ENCODE measurements at places on chromosomes 5 and 9.

- DNase-seq = no peak
These were observed 53.3 kb upstream of the SLIT3 start for GRCh38 chr5:169354263-169354662.

DNA sequence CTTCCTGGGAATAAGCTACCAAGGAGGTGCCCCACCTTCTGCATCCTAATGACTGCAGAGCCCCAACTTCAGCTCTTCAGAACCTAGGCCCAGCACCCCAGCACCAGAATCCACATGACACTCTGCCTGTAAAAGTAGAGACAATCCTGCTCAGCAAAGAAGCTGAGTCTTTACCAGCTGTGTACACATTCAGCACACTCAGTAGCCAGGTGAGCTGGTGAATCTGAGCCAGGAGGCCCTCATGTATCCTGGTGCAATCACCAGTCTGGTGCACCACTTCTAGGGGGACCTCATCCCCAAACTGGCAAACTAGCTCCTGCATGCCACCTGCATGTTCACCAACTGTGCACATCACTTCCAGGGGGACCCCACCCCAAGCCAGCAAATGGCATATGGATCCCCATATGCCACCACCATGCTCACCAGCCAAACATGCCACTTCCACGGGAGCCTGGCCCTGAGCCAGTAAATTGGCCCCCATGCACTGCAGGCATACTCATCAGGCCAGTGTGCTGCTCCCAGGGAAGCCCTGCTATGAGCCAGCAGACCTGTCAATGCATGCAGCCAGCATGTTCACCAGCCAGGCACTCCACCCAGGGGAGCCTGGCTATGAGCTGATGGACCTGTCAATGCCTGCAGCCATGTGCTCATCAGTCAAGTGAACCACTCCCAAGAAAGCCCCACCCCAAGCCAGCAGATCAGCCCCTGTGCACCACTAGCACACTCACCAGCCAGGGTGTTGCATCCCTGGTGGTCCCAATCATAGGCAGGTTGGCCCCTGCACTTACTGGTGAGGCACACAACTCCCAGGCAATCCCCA, 15.6 kb upstream of the BTNL9 start:
- no peak for DNase-seq

GRCh38 chr5:130939059-130939458, 226.0 kb downstream of the HINT1 start:
- DNase-seq = no peak

DNA sequence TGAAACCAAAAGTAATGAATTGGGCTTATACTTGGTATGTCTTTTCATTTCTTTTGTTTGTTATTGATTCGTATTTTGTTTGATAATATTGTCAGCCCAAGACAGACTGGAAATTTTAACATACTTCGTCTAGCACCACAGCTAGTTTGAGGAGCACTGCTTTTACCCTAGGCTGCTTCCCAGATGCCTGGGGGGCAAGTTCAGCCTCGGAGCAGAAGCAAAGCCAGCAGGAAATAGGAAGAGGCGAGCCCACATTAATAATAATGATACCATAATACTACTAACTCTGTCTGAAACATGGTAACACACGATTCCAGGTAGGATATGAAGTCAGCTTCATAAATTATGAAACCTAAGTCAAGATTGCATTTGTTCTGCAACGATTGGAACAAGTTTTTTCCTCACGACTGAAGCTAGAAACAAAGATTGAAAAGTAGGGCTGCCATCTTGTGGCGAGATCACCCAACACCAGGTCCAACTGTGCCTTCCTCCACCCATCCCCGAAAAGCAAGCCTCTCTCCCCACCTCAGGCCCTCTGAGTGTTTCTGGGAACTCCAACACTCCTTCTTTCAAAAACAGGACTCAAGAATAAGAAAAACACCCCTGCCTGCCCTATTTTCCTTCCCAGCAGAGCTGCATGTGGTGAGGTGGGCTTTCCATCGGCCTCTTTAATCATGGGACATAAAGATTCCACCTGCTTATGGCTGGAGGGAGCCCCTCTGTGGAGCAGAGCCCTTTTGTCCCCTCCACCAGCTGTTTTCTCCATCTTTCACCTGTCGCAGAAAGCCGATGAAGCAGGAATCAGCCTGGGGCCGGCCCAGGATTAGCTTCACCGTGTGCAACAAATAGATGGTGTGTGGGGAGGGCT, 236.4 kb downstream of the CAAP1 start:
- no peak for DNase-seq

- DNase-seq = no peak
These were observed 141.9 kb downstream of the PBX3 start for GRCh38 chr9:125889112-125889475.

DNA sequence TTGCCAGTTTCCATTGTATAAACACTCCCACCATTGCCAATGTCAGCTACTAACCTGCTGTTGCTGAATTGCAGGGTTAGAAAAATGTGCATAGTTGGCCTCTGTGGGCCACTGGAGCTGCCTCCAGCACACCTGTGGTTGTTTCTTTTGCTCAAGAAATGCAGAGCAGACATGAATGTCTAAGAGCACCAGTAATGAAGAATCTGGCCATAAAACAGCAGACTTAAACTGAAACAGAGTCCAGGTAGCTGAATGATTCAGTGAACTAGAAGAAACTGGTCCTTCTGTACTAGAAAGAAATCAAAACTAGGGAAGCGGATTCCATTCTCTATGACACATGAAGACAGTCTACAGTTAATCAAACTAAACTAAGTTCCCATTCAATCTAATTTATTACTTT, 48.2 kb downstream of the NUDT12 start:
- no peak for DNase-seq

- DNase-seq = no peak
These were observed 181.9 kb upstream of the TBCA start for GRCh38 chr5:77957931-77958521.

DNA sequence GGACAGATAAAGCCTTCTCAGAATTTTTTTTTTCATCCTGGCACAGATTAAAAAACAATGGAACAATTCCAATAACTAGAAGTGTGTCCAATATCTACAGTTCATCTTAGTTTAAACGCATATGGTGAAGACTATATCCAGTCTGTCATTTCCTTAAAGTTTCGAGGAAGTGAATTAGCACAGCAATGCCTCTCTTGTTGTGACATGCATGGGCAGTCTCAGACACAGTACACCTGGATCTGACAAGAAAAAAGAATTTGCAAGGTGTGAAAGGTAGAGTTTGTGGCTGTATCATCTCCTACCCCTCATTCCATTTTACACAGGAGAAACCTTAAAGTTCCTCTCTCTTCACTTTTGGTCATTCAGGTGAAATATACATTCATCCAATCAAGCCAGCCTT, 100.6 kb upstream of the ADAMTS19 start:
- no peak for DNase-seq

DNA sequence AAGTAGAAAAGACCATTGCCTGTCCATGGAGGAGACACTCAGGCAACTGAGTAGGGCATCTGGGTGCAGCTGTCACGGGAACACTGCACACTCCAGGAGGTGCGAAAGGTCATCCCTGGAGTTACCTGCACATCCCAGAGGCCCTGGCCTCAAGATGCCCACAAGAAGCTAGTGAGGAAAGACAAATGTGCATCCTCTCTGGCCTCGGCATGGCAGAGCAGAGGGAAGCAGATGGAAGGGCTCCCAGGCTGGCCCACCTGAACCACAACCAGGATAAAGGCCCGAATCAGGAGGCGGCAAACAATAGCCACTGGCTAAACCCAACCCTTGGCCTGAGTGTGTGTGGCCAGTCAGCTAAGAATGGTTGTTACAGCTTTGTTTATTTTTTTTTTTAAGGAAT, 231.7 kb downstream of the SYK start:
- DNase-seq = no peak

- peak; percentile 33 for DNase-seq
These were observed 17.0 kb upstream of the ARHGAP26 start for GRCh38 chr5:142753116-142753631.

- DNase-seq = no peak
These were observed 106.1 kb downstream of the NUDT12 start for GRCh38 chr5:103456476-103456875.

DNA sequence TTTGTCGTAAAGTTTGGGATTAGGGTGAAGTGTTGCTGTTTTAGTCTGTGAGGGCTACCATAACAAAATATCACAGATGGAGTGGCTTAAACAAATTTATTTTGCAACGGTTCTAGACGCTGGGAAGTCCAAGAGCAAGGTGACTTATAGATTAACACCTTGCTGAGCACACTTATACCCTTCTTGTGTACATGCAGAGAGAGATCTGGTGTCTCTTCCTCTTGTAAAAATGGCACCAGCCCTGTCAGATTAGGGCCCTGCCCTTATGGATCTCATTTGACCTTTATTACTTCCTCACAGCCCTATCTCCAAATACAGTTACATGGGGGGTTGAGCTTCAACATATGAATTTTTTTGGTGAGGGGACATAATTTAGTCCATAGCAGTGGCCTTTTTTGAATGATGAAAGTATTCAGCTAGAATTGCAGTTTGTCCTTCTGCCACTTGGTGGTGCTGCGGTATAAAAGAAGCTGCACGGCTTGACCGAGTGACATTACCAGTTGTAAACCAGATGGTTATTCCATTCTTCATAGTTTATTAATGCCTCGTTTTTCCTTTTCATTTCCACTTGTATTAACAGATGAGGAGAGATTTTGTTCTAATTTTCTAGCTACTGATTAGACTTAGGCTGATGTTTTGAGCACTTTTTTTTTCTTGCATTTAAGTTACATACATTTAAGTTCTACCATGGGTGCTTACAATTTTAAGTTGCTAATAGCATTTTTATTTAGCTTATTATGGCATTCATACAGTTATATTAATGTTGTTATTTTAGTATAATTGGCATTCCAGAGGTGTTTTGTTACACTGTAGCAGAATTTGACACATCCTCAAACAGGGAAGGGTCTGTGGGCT, 19.4 kb downstream of the DCP2 start:
- no peak for DNase-seq

GRCh38 chr5:166979307-166979895, 1312.0 kb upstream of the WWC1 start:
- DNase-seq = no peak

- no peak for DNase-seq
These were observed 32.3 kb upstream of the NPM1 start for GRCh38 chr5:171355302-171355724.

DNA sequence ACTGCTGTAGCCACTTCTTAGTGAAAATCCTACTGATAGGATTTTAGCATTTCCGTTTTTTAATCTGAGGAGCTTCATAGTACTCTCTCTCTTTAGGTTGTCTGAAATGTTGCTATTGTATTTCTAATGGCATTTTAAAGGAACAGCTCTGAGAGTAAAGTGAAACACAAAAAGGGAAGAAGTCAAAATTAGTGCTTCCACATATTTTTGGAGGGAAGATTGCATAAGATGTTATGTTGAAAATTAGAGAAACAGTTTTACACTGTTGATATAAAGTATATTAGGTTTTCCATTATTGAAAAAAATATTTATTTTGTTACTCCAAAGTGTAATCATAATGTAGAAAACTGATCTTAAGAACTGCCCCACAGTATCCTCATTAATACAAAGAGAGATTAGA, 525.1 kb downstream of the TAF11L14 start:
- DNase-seq = no peak

GRCh38 chr5:137902408-137903133, 13.3 kb downstream of the PKD2L2 start:
- DNase-seq = no peak

GRCh38 chr5:157582731-157583620, 7.4 kb upstream of the ADAM19 start:
- no peak for DNase-seq

DNA sequence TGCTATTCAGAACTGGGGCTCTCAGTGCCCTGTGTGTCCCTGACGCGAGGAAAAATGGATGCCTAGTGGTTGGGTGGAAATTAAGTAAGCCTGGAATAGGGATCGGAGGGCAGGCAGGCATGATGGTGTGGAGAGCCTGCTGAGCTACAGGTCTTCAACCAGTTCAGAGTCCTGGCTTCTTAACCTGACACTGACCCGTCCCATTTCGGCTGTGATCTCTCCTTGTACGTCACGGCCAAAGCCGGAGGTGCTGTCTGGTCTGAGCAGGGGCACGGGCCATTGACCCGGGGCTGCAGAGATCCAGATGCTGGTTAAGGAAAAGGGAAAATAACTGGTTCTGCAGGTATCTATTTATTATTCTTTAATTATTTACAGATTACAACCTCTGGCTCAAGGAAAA, 27.9 kb downstream of the RHOBTB3 start:
- no peak for DNase-seq

GRCh38 chr9:127361561-127361960, 35.4 kb upstream of the SLC2A8 start:
- DNase-seq = no peak

GRCh38 chr5:88660264-88660946, 222.6 kb downstream of the MEF2C start:
- no peak for DNase-seq

GRCh38 chr5:373710-374602, 52.4 kb downstream of the AHRR start:
- DNase-seq = no peak

DNA sequence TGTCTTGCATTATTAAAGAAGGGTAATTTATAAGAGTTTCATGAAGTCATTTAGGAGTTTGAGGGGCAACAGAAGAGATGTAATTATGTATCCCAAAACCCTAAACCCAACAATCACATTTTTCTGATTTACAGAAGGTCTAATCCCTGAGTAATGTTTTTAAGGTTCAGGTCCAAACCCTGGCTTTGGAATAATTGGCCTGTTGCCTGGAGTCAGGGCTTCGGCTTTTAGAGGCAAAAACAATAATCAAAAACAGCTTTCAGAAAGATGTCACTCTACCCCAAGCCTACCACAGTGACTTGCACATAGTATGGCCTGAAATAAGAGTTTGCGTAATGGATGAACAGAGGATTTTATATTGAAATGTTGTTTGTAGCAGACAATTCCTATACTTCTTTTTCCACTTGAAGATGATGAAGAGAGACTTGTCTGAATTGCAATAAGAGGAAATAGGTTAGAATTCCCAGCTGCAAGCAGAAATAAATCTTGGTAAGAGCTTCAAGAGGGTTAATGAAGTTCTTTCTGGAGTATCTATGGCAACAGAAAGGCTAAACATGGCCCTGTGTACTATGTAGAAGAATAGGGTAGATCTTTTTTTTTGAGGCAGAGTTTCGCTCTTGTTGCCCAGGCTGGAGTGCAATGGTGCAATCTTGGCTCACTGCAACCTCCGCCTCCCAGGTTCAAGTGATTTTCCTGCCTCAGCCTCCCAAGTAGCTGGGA, 152.0 kb downstream of the GPBP1 start:
- DNase-seq = no peak

- peak; percentile 71 for DNase-seq
These were observed 368 bp upstream of the CCDC180 start for GRCh38 chr9:97307091-97307490.
